Heart right ventricle (tissue), 16 donors: ENCODE measurements at places on chromosomes 2 and 18.

GRCh38 chr18:649341-649740 is 8.1 kb upstream of the TYMS start:
- no peak for DNase-seq

DNA sequence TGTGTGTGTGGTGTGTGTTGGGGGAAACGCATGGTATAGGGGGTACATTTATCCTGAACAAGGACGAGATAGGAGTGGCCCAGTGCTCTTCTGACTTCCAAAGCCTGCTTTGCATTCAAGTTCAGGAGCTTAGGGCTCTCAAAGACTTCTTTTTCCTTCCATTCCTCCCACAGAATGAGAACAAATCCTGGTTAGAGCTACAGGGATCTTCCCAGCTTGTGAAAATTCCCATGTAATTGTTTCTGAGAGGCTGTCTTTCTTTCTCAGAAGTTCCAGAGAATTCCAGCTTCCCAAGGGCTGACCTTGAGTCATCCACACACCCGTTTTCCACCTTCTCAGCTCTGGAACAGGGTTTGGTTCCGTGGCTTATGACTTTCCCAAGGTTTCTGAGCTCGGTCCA is 38.9 kb downstream of the FASTKD2 start:
- no peak for DNase-seq

- no peak for DNase-seq
These were observed 411 bp downstream of the RNASEH1 start for GRCh38 chr2:3557639-3558204.

DNA sequence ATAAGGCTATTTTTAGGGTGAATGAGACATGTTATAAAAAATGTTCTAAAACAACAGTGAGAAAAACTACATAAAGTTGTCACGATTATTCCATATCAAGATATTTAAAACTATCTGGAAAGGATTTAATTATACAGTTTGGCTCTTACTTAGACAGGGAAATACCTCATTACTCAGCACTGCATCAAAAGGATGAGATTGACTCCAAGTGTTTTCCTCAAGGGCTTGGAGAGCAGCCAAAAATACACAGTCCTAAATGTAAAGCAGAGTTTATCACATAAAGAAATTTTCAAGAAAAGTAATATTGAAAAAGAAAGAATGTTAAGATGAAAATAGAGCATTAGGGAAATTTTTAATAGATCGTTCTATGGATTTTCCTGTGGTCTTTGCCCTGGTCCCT is 285.5 kb upstream of the NETO1 start:
- DNase-seq = no peak

DNA sequence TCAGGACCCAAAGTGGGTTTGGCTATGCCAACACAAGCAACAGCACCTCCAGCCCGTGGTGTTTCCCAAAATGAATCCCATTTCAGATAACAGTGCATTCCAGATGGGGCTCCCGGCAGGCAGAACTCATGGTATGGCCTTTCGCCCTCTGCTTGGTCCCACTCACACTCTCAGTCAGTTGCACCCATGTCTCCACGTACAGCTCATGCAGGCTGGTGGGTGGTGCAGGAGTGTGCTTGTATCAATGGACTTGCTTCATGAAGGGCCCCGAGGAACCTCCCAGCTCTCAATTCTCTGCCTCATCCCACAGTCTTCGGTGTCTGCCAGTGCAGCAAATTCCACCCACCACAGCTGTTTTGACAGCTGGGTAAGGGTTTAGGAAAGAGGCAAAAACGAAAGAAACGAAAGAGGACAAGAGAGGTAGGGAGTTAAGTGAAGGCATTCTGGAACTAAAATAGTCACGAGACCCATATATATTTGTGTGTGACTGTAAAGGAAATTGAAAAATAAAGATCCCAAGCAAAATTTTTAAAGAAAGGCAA is 278.1 kb downstream of the DCDC2C start:
- DNase-seq = no peak

DNA sequence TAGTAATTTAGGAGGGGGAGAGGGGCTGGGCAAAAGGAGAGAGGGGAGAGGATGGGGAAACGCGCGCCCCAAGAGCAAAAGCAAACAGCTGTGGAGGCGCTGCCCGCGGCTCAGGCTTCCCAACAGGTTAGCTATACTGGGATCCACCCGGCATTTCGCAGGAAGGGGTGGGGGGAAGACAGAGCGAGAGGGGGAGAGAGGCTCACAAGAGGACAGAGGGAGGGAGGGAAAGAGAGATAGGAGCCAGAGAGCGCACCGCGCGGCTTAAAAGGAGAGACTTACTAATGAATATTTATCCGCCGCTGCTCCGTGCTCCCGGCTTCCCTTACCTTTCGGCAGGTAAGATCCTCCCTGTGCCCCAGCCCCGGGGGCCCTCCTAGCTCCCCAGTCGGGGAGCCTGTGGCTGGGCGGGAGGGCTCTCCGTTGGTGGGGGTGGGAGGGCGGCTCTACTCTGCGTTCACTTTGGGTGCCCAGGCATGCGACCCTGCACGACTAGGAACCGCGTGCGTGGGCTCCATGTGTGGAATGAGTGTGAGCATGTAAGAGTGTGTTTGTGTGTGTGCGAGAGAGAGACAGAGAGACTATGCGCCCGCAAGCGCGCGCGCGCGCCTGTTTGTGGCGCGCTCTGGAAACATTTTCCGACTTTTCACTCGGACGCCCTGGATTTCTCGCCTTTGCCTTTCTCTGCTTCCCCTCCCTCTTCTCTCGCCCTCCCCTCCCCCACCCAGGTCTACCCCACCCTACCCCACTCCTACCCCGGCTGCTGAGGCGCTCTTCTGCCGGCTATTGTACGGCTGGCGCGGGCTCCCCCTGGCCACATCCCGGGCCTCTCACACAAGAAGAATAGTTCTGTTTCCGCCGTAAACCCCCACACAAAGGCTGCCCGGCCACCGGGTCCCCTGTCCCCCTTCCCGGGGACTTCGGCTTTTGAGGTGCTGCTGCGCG is 7.2 kb upstream of the SIX3 start:
- DNase-seq = no peak

DNA sequence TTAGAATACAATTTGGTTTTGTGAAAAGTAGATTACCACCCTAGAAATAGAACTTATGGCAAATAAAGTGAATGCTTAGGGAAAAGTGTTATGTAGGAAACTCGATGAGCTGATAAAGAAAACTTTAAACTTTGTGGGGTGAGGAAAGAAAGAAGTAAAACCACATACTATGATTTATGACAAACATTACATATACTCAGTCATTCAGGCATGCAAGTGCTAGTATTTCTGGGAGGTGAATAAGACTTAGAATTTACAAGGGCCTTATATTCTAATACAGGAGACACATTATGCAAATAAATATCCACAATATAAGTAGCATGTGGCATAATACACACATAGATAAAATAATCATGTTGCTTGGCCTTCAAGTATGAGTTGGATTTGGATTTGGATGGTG is 618.1 kb downstream of the XIRP2 start:
- no peak for DNase-seq

GRCh38 chr2:3192920-3193319 is 184.7 kb downstream of the EIPR1 start:
- DNase-seq = no peak

DNA sequence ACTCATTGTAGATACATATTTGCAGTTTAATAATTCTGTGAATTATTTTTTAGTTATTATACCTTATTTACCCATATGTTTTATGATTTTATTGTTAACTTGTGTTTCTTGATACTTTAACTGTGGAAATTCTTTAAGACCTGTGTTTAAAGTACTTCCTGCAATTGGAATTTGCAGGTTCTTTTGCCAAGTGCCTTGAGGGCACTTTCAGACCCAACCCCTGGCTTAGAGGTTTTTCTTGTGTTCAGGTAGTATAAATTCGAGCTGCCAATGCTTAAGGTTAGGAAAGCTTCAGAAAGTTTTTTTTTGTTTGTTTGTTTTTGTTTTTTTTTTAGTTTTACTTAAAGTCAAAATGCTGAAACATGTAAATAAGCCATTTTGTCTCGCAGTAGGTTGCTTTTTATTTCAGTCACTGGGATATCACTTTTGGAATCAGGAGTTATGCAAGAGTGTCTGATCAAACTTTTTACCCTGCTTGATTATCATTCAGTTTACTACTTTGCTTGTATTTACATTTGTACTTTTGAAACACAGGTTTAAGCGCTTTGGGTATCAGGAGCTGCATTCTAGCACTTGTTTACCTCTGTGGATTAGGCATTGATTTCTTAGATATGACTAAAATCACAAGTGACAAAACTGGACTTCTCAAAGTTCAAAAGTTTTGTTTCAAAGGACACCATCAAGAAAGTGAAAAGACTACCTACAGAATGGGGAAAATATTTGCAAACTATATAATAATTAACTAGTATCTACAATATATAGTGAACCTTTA is 31.8 kb downstream of the TDRD15 start:
- DNase-seq = no peak

DNA sequence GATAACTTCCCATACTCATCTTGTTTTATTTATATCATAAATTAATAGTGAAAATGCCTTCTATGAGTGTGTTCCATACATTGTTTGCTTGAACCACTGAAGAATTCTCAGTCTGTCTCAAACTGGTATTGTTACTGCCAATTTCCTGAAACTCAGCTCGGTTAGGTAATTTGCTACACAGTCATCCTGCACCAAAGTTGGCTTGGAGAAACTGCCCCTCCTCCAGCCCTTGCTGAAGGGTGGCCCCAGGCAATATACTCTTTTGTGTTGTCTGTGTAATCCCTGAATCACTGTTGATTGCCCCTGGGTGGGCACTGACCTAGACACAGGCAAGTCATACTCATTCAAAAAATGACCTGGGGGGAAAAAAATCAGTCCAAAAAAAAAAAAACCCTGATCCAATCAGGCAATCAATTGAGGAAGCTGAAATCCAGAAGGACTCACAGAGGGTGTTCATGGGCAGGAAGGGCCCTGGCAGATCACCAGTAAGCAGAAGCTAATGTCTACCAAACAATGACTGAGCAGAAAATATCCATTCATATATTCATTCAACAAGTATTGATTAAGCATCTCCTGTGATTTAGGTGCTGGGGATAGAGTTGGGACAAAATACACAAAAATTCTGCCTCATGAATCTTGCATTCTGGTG is 3.8 kb upstream of the SESTD1 start:
- DNase-seq = no peak

- no peak for DNase-seq
These were observed 214.5 kb upstream of the CTAGE1 start for GRCh38 chr18:22632191-22632590.

GRCh38 chr2:215354771-215355695 is 43.2 kb downstream of the ATIC start:
- DNase-seq = no peak

DNA sequence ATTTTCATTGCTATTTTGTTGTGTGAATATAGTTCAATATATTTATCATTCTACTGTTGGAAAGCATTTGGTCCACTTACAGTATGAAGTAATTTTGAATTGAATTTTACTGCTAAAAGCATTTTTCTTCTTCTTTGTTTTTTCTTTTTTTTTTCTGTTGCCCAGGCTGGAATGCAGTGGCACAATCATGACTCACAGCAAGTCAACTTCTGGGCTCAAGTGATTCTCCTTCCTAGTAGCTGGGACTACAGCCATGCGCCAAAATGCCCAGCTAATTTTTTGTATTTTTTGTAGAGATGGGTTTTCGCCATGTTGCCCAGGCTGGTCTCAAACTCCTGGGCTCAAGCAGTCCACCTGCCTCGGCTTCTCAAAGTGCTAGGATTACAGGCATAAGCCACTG is 2.4 kb upstream of the ETAA1 start:
- no peak for DNase-seq

DNA sequence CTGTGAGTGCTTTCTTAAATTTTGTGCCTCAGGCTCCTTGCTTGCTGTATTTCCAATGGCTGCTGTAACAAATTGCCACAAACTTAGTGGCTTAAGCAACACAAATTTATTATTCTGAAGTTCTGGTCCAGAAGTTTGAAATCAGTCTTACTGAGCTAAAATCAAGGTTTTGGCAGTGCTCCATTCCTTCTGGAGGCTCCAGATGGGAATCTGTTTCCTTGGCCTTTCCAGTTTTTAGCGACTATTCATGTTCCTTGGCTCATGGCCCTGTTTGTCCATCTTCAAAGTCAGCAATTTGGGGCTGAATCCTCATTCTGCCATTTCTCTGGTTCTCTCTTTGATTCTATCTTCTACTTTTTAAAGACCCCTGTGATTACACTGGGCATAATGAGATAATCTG is 31.8 kb downstream of the STRADB start:
- no peak for DNase-seq
